ENCODE measurements at places on chromosomes 7 and 10. TPM values are rescaled to one million over a fixed set of nuclear protein-coding genes. Genes with fewer than 3 reads are reported as not detected.

The PGAM2 gene
- 0.56 TPM for total RNA-seq

The ITPRID1 gene
- total RNA-seq, result not detected

The SPDYE5 gene
- not detected for total RNA-seq

The EPDR1 gene
- total RNA-seq, result 119 TPM

The ZNRF2 gene
- 5.4 TPM for total RNA-seq

The RBP4 gene
- total RNA-seq, result not detected

The CYP17A1 gene
- not detected for total RNA-seq

The ATOH7 gene
- total RNA-seq, result 0.28 TPM

The AOC1 gene
- total RNA-seq, result not detected

The DNAJC12 gene
- 9.6 TPM for total RNA-seq

The CTAGE6 gene
- 0.58 TPM for total RNA-seq

The ASZ1 gene
- not detected for total RNA-seq

The ELN gene
- 6.9 TPM for total RNA-seq

The PAPOLB gene
- total RNA-seq, result 0.19 TPM

The SH2B2 gene
- total RNA-seq, result 1.2 TPM

The SPACDR gene
- total RNA-seq, result 1.7 TPM

The LDB3 gene
- total RNA-seq, result not detected

The RARRES2 gene
- 1.3 TPM for total RNA-seq

The PNLIPRP3 gene
- not detected for total RNA-seq

The SFTPA1 gene
- not detected for total RNA-seq

The DYNC1I1 gene
- total RNA-seq, result 2.3 TPM

The GPR37 gene
- total RNA-seq, result not detected
